ENCODE measurements at places on chromosomes 5 and 9. TPM values are rescaled to one million over a fixed set of nuclear protein-coding genes. Genes with fewer than 3 reads are reported as not detected.

DNA sequence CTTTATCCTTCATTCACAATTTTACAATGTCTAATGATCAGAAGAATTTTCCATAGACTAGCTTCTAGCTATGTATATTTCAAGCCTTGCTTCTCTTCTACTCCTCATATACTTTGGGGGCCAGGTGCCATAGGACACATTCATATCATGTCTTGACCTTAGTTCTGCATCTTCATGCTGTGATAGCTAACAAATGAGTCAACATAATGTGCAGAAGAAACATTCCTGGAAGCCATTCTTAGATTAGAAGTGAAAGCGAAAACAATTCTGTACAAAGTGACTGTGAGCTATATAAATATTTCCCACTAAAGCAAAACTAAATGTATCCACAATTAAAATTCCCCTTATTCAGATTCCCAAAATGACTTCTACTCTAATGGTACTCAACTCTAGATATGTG, 320.2 kb upstream of the NREP start:
- peak; percentile 25 for DNase-seq

- DNase-seq, result peak; percentile 11
Observed at GRCh38 chr5:37494756-37495155, 115.6 kb downstream of the WDR70 start.

DNA sequence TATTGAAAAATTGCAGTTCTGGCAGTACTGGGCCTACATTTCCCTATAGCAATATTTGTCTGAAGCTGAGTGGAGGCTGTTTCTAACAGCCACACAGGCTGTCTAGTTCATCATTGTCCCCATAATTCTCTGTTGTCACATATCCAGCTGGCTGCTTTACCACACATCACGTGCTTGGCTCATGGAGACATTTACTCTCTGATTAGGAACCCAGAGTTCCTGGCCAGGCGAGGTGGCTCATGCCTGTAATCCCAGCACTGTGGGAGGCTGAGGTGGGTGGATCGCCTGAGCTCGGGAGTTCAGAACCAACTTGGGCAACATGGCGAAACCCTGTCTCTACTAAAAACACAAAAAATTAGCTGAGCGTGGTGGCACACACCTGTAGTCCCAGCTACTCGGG, 81.4 kb downstream of the PGM5 start:
- no peak for DNase-seq

- DNase-seq, result peak; percentile 59
Observed at GRCh38 chr9:127175764-127176163, 53.3 kb upstream of the ANGPTL2 start.

DNA sequence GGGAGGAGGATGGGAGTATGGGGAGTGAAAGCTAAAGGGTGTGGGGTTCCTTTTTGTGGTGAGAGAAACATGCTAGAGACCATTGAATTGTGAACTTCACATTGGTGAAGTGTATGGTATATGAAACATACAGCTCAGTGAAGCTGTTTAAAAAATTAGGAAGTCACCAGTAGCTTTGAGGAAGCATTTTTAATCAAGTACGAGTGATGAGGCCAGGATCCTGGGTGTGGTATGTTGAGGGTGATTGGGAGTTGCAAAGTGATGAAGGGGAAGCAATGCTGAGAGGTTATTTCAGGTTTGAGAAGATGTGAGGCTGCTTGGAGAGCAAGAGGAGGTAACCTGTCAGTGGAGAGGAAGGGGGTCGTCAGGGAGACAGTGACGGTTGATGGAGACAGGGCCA, 22.7 kb upstream of the CLK4 start:
- no peak for DNase-seq

GRCh38 chr9:115524453-115525059, 406.6 kb upstream of the TNC start:
- DNase-seq, result peak; percentile 87

DNA sequence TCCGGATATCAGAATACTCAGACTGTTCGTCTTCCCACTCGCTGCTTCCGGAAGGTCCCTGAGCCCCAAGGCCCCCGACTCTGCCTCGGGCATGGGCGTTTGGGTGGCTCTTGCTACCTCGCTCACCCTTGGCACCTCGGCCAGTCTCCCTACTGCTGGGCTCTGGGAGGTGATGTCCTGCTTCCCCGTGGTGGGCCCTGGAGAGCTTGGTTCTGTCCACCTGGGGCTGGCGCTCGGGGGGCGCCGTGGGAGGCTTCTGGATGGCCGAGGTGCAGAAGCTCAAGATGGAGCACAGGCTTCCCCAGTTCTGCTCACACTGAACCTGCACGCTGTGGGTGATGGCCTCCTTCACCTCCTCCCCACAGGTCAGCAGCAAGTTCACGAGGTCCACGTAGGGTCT, 10.4 kb downstream of the STC2 start:
- no peak for DNase-seq

GRCh38 chr5:79229357-79230174, 6.4 kb upstream of the JMY start:
- DNase-seq, result peak; percentile 57

- DNase-seq, result no peak
Observed at GRCh38 chr5:159206368-159206767, 3.0 kb downstream of the RNF145 start.

DNA sequence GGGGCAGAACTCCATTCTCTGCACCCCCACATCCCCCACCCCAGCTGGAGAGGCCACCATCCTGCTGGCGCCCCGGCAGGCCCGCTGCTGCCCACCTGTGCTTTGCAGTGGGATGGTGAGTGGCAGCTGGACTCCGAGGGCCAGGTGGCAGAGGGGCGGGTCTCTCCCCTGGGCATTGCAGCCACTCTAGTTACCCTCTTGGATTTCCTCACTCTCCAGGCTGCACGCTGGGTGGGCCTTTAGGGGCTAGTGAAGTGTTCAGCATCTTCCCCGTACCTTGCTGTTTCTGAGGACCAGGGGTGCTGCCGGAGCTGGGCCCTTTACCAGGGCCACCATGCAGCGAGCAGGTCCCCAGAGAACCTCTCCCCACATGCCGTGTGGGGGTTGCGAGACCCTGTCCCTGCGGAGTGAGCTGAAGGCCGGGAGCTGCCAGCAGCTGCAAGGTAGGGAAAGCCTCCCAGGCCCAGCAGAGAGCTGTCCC, 88.4 kb upstream of the SH3PXD2B start:
- DNase-seq, result no peak

- no peak for DNase-seq
Observed at GRCh38 chr5:13551645-13552044, 392.8 kb downstream of the DNAH5 start.

Gene AFAP1L1
- total RNA-seq, result 10.8 TPM

Gene C5orf34
- total RNA-seq, result 10.4 TPM

Gene GABRA6
- not detected for total RNA-seq
